ENCODE measurements at places on chromosomes 12 and 14. TPM values are rescaled to one million over a fixed set of nuclear protein-coding genes. Genes with fewer than 3 reads are reported as not detected.

DNA sequence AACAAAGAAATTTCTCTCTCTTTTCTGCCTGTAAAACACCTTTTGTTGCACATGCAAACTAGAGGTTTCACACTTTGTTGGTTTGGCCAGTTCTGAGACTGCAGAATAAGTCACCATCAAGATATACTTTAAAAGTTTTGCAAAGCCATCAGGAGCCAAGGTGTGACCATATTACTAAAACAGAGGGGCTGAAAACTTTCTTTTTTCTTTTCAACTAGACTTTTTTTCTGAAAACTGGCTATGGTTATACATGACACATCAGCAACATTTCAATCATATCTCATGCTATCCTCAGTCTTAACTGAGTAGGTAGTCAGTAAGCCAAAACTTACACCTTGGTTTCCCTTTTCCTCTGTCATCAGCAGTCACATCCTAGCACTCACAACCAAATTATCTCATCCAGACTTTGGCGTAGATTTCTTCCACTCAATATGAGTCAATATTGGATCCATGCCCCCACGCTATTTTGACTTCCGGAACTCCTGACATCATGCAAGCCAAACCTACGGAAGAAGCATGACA lies 4.1 kb upstream of the IFNG start:
- DNase-seq: no peak

GRCh38 chr12:131115766-131116467 lies 162.2 kb downstream of the ADGRD1 start:
- DNase-seq: no peak

GRCh38 chr14:97213720-97214119 lies 416.5 kb downstream of the VRK1 start:
- DNase-seq: no peak

DNA sequence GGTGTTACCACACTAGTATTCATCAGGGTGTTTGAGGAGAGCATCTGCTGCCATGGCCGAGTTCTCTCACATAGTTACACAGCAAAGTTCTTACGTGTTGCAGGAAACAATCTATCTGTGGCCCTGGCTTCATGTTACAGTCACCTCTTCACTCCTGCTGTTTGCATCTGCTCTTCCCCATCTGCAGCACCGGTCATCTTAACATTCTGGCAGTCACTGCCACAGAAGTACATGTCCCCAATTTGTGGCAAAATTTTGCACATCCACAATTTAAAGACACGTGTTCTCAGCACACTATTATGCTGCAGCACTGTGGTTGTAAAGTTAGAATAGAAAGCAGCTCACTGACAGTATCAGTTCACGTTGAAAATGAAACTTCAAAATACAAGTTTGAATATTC lies 23.2 kb downstream of the MAPK1IP1L start:
- no peak for DNase-seq

DNA sequence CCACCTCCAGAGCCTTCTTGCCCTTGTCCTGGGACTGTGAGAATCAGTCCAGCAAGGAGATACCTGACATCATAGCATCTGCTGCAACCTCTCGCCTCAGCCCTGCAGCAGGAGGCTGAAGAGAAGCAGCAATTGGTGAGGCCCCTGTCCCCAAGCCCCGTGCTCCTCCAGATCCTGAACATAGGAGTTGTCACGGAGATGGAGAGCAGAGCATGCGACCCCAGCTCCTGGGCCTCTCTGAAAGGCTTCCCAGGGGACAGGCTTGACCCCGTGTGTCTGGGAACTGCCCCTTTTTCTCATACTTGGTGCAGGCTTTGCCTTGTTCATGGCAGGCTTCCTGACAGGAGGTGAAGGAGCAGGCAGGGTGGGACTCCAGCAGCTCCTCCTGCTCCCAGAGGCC lies 127.7 kb upstream of the PZP start:
- DNase-seq: peak; percentile 55

DNA sequence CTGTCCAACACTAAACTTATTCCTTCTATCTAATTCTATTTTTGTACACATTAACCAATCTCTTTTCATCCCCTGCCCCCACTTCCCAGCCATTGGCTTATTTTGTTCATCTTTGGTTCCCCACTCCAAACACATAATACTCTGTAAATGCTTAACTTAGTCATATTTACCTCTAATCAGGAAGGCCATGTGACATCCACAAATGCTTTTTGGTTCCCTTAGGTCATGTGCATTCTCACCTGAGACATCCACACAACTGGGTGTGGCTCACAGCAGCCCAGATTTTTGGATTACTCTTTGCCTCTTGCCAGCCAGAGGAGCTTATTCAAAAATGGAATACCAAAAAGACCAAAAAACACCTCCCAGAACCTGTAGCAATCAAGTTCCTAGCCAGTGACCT lies 28.4 kb downstream of the ARL1 start:
- no peak for DNase-seq

DNA sequence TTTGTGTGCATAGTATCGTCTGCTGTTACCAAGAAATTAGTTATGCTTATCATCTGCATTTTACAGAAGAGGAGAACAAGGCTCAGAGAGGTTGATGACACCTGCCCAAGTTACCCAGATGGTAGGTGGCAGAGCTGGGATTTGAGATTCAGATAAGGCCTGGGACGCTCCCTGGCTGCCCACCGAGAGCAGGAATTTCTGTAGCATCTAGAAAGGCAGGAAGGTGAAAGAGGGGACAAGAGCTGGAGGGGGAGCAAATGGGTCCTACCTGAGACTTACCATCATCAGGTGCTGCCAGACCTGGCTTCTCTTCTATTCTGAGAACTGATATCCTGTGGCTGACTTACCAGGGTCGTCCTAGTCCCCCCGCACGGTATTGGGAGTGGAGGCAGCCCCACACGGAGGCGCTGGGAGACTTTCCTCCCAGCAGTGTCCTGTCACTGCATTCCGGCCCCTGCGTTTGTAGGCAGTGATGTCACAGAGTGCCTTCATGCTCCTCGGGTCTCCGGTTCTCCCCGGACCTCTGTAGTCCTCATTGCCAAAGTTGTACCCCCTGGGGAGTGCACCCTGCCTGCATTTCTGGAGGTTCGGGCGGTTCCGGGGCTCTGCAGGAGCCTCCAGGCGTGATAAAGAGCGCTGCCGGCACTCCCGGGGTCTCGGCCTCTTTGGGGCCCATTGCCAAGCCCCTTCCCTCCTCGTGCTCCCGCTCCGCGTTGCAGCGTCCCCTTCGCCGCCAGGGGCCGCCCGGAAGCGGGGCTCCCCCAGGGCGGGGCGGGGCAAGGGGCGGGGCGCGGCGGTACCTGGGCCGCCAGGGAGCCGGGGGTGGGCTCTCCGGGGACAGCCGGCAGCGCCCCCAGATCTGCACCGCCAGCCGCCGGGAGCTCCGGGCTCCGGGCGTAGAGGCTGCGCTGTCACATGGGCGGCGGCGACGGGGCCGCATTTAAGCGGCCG lies at the start of gene CABP1:
TSS of gene CABP1 (plus strand) at position 856 of the 951 bp plus-strand sequence. CDS start at position 916, 60 bp downstream.
- no peak for DNase-seq

GRCh38 chr12:107607464-107608392 lies 77.9 kb upstream of the PWP1 start:
- peak; percentile 73 for DNase-seq

GRCh38 chr14:76123426-76124225 lies 28.1 kb upstream of the GPATCH2L start:
- no peak for DNase-seq

The AICDA gene
- total RNA-seq: not detected

The CLEC1B gene
- not detected for total RNA-seq

The MLEC gene
- 154 TPM for total RNA-seq

The PPTC7 gene
- 29.9 TPM for total RNA-seq

The IL31 gene
- total RNA-seq: not detected

The RTL1 gene
- total RNA-seq: not detected

The ZNF268 gene
- total RNA-seq: 10.8 TPM

Measured in mesenteric fat pad (tissue), 1 donor.